ENCODE measurements at places on chromosomes 5 and 9.

DNA sequence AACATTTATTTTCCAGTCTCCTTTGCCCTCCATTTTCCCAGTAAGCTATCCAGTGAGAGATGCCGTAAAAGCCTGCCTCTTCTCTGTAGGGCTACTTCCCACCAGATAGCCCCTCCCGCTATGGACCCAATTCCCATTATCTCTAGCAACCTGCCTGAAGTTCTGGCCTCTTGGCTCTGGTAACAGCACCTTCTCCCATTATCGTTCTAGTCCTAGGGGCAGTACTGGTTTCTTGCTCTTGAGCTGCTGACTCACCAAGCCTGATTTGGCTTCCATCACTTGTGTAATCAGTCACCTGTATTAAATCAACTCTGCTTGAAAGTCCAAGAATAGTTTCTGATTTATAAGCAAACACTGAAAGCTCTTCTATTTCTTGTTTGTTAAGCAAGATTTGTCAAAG, 42.8 kb upstream of the PARP8 start:
- no peak for DNase-seq

- DNase-seq = no peak
These were observed 1.2 kb downstream of the GALT start for GRCh38 chr9:34647651-34648050.

- no peak for DNase-seq
These were observed 25.6 kb downstream of the C5orf15 start for GRCh38 chr5:133942614-133943474.

DNA sequence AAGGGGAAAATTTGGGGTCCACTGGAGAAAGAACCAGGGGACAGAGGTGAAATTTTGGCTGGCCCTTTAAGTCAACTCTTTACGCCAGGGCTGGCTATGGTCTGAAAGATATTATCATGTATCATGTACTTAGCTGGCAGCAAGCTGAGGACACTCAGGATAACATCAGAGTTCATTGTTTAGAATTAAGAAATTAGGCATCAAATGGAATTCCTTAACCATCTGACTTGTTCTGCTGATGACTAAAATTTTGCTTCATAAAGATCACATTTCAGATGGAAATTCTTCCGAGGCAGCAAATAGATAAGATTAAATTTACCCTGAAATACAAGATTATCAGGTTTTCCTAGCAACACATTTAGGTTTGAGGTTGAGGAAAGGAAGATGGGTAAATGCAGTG, 269.4 kb upstream of the KLF9 start:
- DNase-seq = no peak

- DNase-seq = no peak
These were observed 482 bp downstream of the CD14 start for GRCh38 chr5:140632366-140633020.

DNA sequence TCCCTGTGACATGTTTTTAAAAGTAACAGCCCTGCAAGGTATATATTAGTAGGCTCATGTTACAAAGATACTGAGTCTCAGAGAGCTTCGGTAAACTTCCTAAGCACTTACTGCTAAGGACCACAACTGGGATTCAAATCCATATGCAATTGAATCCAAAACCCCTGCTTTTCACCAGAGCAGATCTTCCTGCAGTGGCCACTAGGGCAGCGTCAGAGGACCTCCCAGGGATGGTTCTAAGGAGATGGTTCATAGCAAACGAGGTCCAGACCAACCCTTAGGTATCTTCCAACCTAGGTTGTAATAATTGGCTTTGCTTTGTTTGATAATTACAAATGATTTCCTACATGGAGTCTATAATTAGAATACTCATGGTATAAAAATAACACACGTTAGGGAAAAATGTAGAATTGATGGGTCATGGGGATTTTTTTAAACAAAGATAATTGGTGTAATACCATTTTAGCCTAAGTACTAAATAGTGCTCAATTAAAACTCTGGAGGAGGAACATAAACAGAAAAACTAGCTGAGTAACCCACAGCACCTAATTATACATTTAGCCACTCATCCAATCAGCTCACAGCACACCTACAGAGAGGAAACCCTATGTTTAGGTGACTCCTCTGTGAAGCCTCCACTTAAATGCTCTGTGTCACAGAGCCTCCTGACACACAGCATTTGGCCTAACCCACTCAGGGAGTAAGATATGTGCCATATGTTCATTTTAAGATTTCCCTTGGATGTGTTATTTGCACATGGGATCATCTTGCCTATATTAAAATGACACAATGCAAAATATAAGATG, 10.0 kb upstream of the CAST start:
- DNase-seq = no peak

All from activated naive CD8-positive, alpha-beta T cell treated with anti-CD3 and anti-CD28 coated beads, Interleukin-2, amount 50 U/mL, for 16 hours (primary cell).